ENCODE measurements at places on chromosomes 11 and 22.
A peak's percentile ranks its signal among the peaks of the same experiment; 100 is the strongest.

DNA sequence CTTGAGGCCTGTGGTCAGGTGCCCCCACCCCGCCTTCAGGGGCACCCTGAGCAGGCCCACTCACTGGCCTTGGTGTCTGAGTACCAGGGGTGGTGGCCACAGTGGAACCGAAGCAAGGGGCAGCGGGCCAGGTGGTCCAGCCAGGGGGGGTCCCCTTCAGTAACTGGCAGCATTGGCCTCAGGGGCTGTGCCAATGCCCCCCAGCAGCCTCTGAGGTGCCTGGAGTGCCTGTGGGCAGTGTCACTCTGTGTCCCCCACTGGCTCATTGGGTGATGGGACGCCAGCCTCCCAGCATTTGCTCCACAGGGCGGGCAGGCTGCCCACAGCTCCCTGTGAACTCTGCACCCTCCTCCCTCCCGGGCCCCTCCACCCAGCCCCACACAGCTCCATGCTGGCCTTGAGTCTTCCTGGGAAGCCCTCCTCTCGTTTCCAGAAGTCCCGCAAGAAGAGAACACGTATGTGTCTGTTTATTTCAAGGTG is 29.5 kb upstream of the CARS1 start:
- no peak for DNase-seq

DNA sequence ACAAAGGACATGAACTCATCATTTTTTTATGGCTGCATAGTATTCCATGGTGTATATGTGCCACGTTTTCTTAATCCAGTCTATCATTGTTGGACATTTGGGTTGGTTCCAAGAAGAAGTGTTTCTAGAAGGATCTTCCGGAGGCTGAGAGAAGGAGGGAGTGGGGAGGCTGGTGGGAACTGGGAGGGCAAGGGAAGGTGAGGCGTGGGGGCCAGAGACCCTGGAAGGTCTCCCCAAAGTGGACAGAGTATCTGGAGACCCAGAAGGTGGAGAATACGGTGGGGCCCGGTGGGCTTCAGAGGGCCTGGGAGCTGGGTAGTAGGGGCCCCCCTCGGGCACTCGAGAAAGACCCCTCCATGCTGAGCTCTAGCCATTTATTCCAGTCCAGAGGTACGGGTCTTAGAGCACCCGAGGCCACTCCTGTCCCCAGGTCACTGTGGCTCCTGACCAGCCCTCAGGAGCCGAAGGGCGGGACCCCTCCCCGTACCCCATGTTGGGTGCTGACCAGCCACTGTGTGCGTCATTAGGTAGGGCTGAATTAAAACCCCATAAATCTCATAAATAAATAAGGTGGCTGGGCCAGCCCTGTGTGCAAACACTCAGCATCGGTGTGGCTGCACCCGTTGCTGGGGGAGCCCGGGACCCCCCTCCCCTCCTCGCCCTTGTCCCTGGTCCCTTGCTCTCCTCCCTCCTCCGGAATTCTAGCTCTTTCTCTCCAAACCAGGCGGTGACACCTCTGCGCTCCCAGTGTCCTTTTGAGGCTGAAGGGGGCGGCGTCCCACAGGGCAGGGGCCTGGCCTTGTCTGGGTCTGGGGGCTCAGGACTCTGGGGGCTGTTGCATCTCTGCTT is 38.8 kb upstream of the MUC5AC start:
- no peak for DNase-seq

- DNase-seq: no peak
Observed at GRCh38 chr11:75200051-75200450, 40.5 kb upstream of the TPBGL start.

DNA sequence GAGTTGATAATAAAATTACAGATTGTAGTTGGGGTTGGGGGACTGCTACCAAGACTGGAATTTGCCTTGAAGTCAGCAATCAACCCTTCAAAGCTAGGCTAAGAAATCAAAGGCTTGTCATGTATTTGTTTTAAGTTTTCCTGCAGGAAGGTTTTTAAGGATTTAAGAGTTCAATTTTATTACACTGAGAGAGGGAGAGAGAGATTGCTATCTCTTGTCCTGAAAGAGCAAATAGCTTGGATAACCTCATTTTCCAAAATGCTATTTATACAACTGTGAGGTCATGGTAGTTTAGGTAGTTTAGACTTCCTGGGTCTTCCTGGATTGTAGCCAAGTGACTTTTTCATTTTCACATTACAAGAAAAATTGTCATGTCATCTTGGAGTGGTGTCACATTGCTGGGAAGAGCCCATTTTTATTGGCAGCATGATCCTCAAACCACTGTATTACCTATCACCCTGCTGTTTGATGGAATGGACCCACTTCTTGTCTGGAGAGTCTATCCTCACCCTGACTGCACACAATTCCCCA is 10.1 kb upstream of the PRSS23 start:
- DNase-seq: no peak

DNA sequence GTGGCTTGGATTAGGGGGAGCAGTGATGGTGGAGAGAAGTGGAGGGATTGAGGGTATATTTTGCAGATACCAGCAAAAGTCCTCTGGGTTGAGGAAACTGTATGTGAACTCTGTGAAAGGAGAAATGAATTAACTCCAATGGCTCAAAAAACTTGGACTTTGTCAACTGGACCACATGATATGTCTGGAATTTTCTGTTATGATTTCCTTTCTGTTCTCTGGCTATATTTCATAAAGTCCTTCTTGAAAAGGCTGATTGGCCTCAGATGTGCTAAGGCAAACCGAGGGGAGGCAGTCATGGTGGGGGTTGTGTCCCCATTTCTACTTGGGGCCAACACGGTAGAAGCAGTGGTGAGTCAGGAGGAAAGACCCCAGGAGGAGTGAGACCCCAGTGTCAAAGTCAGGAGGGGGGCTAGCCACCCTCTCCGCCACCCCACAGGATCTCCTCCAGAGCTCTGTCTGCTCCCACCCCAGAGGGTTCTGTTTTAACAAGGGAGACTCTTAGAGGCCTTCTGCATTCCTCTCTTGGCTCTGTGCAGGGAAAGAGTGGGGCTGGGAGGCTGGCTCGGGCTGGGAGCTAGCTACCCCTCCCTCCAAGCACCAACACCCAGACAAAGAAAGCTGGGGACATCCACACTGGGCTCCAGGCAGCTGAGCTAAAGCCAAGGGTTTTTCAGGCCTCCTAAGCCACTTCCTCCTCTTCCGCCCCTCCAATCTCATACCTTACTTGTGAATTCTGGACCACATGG is 13.8 kb downstream of the CHRDL2 start:
- DNase-seq: no peak

DNA sequence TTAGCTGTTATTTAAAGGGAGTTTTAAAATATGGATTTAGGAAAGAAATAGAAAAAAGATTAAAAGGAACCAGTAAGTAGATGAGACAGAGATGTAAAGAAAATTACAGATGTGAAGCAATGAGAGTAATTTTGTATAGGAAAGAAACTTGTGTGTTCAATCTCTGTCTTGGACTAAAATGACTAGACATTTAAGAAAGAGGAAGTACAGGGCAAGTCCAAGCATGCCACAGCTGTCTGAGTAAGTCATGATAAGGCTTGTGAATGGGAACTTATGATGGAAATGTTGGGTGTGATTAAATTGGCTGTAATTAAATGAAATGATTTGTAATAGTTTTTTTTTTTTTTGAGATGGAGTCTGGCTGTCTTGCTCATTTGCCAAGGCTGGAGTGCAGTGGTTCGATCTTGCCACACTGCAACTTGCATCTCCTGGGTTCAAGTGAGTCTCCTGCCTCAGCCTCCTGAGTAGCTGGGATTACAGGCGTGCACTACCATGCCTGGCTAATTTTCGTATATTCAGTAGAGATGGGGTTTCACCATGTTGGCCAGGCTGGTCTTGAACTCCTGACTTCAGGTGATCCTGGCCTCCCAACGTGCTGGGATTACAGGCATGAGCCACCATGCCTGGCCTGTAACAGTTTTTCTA is 5.9 kb upstream of the ACY3 start:
- DNase-seq: peak; percentile 74

DNA sequence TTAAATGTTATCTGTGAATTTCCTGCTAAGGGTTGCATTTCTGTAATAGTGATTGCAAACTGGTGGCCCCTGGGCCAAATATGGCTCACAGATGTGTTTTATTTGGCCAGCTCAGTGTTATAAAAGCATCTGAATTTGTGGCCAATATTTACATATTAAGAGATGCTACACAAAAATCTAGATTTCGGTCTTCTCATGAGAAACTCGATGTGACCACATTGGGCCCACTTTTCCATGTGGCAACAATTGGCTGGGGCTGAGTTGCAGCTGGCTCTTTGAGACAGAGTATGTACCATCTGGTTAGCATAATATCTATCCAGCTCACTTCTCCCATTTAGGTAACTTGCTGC is 244.5 kb upstream of the POU2AF2 start:
- DNase-seq: no peak

DNA sequence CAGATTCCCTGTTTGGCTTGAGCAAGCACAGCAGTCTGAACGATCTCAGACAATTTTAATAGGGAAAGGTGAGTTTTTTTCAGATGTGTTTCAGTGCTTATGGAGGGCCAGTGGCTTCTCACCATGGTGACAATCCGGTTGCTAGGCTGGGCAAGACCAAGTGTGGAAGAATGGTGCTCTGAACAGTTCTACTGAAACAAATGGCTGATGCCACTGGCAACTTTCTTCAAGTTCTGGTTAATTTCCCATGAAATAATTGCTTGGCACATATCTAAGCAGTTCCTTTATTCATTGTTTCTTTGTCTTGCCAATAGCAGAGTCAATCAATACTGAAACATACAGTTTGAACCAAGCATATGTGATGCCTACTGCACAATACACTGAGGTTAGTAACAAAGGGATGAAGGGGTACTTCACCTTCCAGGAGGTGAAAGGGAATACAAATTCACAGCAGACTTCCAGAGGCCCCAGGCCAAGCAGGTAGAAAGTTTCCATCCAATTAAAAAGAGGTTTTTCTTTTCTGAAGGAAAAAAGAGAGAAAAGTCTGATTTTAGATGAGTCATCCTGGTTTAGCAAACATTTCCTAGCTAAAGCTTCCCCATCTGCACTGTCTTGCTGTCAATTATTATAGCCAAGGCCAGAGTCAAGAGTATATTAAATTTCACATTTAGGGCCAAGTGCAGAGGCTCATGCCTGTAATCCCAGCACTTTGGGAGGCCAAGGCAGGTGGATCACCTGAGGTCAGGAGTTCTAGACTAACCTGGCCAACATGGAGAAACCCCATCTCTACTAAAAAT is 21.2 kb upstream of the NDUFC2 start:
- DNase-seq: no peak

GRCh38 chr11:107682171-107682570 is 29.7 kb downstream of the SLN start:
- peak; percentile 73 for DNase-seq

DNA sequence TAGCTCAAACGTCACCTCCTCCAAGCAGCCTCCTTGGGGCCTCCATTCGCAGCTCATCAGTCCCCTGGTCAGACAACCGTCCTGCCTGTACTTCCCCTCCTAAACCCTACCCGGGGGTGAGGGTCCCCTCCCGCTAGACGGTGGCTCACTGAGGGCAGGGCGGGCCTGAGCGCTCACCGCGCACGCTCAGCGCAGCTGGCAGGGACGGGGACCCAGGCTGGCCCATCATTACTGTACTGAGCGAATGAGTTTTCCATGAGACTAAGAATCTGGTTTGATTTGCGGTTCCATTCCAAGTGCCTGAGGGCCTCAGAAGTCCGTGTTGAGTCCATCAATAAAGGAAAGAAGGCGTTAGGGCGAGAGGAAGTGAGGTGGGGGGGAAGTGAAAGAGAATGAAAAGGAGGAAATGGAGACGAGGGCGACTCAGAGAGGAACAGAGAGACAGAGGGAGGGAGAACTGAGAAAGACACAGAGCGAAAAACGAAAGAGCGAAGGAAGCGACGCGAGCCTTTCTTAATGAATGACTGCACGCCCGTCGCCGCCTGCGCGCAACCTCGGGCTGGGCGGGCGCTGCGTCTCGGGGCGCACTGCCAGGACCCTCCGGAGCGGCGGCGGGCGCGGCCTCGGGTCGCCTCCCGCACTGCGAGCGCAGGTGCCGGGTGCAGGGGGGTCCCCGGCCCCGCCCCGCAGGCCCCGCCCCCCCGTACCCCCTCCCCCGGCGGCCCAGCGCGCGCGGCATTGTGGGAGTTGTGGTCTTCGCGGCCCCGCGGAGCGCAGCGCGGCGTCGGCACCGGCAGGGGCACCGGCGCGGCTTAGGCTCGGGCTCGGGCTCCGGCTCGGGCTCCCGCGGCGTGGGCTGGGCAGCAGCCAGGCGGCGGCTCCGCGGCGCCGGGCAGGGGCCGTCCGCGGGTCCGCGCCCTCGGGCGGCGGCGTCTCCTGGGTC is at the start of gene ASPHD2:
TSS of gene ASPHD2 (plus strand) at position 746 of the 943 bp plus-strand sequence. CDS start 4,356 bp downstream, outside the sequence.
- DNase-seq: peak; percentile 39

DNA sequence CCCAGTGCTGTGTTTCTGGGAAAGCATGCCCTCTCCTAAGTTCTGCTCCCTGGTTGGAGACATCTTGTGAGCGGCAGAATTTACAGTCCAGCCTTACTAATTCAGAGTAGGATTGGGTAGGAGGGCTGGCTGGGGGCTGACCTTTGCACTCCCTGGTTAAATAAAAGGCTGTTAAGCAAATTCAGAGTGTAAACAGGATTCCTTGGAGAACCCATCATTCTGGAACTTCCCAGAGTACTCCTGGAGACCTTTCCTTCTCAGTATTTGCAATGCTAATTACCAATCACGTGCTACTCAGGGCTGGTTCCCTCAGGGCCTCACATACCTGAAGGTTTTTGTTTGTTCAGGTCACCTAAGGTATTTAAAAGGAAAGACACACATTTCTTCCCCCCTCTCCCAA is 340.2 kb downstream of the TBC1D22A start:
- DNase-seq: no peak

- DNase-seq: no peak
Observed at GRCh38 chr22:46863794-46864193, 101.3 kb downstream of the TBC1D22A start.

DNA sequence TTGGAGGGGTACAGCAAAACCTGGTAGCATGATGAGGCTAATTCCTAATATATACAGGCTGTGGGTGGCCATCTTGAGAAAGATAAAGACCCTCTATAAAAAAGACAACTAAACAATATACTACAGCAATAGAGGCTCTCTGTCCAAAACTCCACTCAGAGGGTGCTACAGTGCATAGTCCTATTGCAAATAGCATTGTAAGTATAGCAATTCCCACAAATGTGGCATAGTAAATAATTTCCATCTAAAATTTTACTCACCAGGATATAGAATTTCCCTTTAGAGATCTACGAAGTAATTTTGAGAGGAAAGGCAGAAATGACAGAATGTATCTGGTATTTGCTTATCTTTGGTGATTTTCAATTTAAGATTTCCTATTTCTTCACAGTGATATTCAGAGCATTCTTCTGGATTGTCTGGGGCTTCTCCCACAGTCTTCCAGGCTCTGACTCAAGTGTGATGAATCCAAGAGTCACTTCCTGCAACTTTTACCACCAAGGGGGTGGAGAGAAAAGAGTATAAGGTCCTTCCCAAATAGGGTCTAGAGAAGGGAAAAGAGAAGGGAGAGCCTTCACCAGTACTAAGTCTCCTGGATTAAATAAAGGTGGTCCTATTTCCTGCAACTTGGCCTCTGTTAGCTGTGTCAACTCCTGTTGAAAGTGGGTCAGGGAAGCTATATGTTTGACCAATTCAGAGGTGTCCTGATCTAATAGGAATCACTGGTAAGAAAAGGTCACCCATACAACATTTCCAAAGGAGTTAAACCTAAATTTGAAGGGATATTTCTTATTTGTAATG is 1054.7 kb upstream of the CNTN5 start:
- peak; percentile 93 for DNase-seq

- DNase-seq: no peak
Observed at GRCh38 chr11:68531129-68531693, 70.7 kb downstream of the PPP6R3 start.

GRCh38 chr11:108220721-108221336 is 1.6 kb downstream of the NPAT start:
- no peak for DNase-seq

Measured in foreskin keratinocyte (primary cell).